ENCODE measurements at places on chromosomes 7 and 10.

GRCh38 chr7:14419531-14419930 lies 430.1 kb upstream of the ETV1 start:
- DNase-seq: no peak

- no peak for DNase-seq
These were observed 35.9 kb upstream of the FZD9 start for GRCh38 chr7:73397521-73398281.

GRCh38 chr7:20005081-20005480 lies 212.1 kb downstream of the MACC1 start:
- DNase-seq: no peak

DNA sequence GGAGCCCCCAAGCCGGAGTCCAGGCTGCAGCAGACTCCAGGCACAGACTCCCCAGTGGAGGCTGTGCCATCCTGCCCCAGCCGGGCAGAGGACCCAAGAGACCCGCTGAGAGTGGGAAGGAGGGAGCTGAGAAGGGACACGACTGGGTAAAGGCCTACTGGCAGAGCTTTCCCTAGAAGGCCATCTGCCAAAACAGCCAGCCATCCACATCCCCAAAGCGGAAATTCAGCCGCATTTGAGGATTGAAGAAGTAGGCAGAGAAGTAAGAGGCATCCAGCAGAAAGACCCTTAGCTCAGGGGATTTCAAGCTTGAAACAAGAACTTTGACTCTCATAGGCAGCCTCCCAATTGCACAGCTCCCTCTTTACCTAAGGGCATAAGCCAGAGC lies 857 bp downstream of the CPXM2 start:
- DNase-seq: no peak

DNA sequence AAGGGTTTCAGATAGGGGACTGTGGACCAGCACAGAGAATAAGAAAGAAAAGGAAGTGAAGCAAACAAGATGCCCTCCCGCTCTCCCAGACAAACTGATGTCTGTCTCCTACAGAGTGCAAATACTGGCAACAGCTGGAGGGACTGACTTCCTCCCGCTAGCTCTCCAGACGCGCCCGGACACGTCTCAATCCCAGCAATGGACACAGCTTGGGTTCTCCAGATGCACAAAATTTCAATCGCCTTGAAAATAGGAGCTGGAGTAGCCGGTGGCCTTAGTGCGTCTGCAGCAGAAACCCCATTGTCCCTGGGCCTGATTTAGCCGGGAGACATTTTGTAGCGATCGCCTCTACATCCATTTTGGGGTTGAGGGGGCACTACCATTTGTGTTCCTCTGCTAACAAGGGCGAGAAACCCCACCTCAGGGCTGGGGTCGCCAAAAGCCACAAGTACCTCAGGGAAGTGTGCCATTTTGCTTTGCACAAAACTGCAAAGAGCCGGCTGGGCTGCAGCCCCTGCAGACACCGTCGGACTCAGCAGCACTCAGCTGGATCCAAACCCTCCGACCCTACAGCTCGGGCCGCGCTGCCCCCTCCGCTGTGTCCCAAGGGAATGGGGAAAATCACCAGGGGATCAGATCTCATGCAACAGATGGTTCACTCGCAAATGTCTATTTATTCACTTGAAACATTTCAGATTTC lies 5.9 kb downstream of the CPA2 start:
- DNase-seq: no peak

DNA sequence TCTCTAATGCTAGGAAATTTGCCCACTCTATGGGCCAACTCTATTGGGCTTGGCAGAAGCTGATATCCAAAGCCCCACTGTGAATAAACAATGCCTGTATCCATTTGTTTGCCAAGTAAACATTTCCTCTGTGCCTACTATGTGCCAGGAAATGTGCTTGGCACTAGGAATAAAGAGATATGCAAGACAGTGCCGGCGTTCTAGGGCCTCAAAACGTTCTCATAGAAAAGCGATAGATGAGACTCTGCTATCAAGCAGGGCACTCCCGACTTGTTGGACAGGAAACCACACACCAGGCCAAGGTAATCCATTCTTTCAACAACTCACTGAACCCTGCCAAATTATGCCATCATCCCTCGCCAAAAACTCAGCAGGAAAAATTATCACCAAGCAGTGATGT lies 196.7 kb downstream of the IPMK start:
- no peak for DNase-seq

- no peak for DNase-seq
These were observed 305.9 kb upstream of the MGMT start for GRCh38 chr10:129161150-129161549.

DNA sequence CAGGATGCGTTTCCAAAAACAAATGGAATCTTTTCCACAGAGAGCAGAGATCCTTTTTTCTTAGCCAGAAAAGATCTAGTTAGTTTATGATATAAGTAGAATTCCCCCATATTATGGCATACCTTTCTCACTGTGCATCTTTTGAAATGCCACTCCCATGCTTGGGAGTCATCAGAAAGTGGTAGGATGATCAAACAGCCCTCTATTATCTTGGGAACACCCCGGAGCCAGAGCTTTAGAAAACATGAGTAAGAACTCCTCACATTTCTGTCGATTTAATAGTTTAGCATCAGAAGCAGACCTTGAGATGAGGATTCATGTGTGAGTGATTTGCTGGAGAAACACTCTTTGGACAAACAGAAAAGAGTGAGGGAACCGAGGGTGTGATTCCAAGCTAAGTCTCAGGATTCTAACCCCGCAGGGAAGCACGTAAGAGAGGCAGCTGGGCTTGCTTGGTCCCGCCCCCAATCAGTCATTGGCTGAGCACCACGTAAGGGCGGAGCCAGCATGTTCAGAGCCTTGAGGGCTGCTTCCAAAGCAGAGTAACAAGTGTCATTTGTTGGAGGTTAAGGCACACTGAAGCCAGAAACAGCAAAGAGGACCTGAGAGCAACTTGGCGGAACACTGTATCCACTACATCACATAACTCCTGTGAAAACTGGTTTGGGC lies 43.7 kb upstream of the NXPH1 start:
- DNase-seq: no peak

DNA sequence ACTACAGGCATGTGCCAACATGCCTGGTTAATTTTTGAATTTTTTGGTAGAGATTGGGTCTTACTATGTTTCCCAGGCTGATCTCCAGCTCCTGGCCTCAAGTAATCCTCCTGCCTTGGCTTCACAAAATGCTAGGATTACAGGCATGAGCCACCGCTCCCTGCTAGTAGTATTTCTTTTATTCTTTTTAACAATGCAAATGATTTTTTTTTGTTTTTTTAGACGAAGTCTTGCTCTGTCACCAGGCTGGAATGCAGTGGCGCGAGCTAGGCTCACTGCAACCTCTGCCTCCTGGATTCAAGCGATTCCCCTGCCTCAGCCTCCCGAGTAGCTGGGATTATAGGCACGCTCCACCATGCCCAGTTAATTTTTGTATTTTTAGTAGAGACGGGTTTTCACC lies 58.1 kb downstream of the SVIL start:
- no peak for DNase-seq

DNA sequence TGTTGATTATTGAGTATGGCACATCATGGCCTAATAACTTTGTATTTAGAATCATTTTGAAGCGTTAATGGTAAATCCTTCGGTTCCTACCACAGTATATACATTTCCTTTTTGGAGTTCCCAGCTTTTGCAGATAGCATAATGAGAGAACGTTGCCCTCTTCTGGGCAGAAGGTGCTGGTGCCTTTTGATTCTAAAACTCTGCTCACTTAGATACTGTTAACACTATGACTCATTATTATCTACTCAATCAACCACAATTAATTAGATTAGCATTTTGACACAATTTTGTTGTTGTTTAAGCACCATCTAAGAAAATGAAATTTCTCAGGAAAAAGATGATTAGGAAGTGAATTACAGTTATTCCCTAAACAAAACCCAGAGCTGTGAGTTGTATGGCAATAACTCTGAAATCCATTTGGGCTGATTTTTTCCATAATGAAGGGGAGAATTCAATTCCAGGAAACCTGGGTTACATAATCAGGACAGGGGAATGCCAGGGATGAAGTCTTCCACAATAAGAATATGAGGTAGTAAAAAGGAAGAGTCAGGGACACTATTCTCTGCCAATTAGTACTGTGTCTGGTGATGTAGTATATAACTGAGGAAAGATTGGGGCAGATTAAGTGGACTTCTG lies 11.5 kb upstream of the DLD start:
- DNase-seq: no peak

- DNase-seq: no peak
These were observed 65.6 kb upstream of the MKI67 start for GRCh38 chr10:128191847-128192246.

GRCh38 chr10:13908475-13908874 lies 321.7 kb downstream of the PRPF18 start:
- no peak for DNase-seq

- DNase-seq: no peak
These were observed 51.9 kb upstream of the ABLIM1 start for GRCh38 chr10:114709984-114710383.

- peak; percentile 63 for DNase-seq
These were observed 656 bp upstream of the CNNM2 start for GRCh38 chr10:102917314-102917961.

GRCh38 chr10:1576467-1577372 lies 160.6 kb downstream of the ADARB2 start:
- DNase-seq: no peak

GRCh38 chr10:78362406-78363022 lies 328.9 kb downstream of the RPS24 start:
- no peak for DNase-seq

DNA sequence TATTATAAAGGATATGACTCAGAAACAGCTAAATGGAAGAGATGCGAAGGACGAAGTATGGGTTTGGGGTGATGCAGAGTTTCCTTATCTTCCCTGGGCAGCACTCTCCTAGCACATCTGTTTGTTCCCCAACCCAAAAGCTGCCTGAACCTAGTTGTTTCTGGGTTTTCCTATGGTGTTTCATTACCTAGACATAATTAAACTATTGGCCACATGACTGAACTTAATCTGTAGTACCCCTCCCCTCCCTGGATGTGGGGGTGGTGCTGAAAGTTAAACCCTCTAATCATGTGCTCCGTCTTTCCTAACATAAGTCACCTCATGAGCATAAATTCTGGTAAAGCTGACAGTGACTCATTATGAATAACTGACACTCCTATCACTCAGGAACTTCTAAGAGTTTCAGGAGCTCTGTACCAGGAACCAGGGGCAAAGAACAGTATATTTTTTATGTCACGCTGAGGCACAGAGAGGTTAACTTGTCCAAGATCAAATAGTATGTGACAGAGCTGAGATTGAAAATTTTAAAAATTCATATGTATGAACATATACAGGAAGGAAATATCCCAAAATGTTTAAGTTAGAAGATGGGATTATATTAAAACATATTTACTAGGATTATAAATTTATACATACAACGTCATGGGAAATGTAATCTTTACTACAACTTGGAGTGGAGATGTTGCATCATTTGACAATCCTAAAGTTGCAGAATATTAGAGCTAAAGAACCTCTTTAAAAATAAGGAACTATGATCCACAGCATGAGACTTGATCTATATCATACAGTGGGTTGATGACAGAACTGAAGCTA lies 4.8 kb downstream of the STRIP2 start:
- DNase-seq: no peak

- DNase-seq: no peak
These were observed 7.5 kb downstream of the LARP4B start for GRCh38 chr10:923844-924523.

DNA sequence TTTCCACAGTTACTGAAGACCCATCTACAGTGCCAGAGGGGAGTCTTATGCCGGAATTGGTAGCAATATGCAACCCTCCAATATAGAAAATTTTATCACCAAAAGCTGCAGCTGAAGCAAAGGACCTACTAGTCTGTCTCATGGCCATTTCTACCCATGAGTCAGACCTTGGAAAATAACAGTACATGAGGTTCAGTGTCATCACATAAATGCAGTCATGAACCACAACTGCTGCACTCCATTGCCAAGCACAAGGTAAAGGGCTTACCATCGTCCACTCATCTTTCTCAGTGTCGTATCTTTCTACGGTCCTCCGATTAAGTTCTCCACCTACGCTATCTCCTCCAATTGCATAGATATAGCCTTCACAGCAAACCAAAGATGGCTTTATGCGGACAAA lies 21.8 kb downstream of the KBTBD2 start:
- DNase-seq: no peak

GRCh38 chr7:112503361-112503972 lies 22.7 kb downstream of the LSMEM1 start:
- no peak for DNase-seq

- DNase-seq: no peak
These were observed 551 bp downstream of the IFIT1 start for GRCh38 chr10:89392974-89393373.

DNA sequence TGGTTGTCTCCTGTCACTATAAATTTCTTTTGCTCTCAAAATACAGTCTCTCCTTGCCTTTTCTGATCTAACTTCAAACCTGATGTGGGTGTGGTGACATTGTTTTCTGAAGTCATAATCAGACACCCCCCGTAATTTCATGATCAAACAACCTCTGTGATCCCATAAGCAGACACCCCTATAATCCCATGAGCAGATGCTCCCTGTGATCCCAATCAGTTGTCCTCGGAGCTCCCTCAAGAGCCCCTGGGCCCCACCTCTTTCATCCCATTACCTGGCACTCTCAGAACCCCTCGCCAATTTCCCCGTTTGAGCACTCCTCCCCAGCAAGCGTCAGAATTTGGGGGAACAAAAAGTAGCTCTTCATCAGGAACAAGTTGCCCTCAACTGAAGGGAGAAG lies 246.3 kb upstream of the FZD8 start:
- no peak for DNase-seq

DNA sequence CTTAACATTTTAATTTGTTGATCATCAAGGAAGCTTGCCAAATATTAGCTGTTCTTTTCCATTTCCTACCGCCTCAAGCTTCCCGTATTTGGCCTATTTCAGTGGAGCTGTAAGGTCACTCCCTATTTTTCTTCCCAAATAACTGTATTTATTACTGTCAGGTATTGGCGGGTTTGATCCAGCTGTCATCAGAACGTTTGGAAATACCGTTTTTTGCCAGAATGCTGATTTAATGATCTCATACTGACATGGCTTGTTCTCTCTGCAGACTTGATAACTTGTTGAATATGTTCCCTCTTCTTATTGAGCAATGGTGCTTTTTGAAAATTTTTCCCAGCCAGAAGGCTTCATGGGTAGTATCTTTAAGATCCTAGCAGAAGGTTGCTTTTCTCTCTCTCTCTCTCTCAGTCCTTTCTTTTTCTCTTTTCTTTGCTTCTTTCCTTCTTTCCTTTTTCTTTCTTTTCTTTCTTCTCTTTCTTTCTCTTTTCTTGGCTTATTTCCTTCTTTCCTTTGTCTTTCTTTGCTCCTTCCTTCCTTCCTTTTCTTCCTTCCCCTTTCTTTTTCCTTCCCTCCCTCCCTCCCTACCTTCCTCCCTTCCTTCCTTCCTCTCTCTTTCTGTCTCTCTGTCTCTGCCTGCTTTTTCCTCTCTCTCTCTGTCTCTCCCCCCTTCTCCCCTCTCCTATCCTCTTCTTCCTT lies 42.1 kb downstream of the CUX1 start:
- no peak for DNase-seq

- DNase-seq: no peak
These were observed 49.4 kb downstream of the CXCL12 start for GRCh38 chr10:44335330-44336021.

All from GM19239 (cell line).